LHCN-M2 (cell line): ENCODE measurements at places on chromosomes 1 and 21. TPM values are rescaled to one million over a fixed set of nuclear protein-coding genes. Genes with fewer than 3 reads are reported as not detected.

DNA sequence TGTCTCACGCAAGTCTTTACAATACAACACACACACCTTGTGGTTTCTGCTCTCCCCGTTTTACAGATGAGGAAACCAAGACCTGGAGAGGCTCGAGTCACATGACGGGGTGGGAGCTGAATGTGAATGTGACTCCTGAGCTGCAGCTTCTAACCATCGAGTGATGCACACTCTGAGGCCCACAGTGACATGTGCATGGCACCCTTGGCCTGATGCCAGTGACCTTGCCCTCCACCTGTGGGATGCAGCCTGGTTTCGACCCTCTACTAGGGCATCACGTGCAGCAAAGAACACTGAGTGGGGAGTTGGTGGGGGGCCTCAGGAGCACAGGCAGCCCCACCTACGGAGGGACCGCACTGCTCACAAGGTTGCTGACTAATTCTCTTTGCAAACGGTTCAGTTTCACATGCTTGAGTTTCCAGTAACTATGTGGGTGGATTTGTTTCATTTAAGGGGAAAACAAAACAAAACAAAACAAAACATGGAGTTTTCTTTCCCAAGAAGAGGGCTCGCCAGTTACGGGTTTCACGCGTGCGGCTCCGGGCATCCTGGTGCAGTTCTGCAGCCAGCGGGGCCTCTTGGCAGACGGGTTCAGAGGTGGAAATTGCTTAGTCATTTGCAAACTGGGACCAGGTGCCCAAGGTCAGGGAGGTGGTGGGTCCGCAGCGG, 22.9 kb downstream of the SPSB1 start:
- DNase-seq = peak; percentile 68

GRCh38 chr1:92743221-92743620, 41.7 kb downstream of the EVI5 start:
- DNase-seq = no peak

DNA sequence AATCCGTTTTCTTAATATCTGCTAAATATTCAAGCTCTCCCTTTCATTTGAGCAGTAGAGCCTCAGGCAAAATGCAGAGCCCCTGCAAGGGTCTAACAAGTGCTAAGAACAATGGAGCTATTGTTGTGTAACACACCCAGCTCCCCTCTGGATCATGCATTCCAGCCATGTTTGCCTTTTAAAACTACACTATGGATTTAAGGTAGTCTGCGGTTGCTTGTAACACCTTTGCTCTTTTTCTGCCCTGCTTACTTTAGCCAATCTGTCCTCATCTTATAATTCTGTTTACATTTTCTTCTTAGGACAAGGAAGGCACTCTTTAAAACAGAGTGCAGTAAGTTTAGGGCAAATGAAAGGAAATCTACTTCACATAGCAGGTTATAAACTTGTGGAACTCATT, 60.0 kb upstream of the C1orf105 start:
- DNase-seq = no peak

- DNase-seq = no peak
Observed at GRCh38 chr1:119327094-119327449, 41.5 kb upstream of the HAO2 start.

DNA sequence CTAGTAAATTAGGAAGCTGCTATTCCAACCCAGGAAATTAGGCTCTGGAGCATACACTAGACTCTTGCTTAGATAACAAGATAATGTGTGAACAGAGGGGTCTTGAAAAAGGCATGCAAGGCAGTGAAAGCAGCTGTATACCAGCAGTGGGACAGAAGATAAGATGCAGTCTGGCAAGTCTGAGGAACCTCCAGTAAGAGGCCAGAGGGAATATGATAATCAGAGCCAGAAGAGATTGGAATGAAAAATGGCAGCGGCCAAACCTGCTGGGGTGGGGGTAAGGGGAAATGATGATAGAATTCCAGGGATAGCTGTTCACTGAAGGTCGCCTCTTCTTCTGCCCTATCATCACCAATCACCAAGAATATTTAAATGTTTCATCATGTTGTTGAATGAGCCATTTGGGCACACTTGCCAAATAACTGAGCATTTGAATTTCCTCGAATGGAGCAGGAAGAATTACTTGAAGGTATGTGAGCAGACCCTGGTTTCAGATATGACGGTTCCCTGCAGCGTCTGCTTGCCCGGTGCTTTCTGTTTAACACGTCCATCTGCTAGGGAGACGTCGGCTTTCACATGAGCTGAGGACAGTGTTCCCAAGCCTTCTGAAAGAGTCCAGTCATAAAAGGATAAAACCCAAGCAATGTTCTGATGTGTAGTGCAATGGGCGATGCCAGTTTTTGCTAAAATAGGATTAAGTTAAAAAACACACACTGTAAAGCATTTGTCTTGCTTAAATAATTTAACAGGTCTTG, 173.3 kb downstream of the RWDD3 start:
- no peak for DNase-seq

Gene VSIG8
- not detected in 2 replicates for total RNA-seq

DNA sequence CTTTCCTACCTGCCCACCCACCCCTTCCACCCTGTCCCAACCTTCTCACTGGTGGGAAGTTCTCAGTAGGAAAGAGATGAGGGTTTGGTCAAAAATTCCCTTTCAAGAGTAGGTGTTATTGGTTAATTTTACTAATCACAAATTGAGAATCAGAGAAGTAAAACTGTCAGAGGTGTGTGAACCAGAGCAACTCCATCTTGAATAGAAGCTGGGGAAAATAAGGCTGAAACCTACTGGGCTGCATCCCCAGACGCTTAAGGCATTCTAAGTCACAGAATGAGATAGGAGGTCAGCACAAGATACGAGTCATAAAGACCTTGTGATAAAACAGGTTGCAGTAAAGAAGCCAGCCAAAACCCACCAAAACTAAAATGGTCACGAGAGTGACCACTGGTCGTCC, 11.5 kb downstream of the PLA2G2D start:
- no peak for DNase-seq

DNA sequence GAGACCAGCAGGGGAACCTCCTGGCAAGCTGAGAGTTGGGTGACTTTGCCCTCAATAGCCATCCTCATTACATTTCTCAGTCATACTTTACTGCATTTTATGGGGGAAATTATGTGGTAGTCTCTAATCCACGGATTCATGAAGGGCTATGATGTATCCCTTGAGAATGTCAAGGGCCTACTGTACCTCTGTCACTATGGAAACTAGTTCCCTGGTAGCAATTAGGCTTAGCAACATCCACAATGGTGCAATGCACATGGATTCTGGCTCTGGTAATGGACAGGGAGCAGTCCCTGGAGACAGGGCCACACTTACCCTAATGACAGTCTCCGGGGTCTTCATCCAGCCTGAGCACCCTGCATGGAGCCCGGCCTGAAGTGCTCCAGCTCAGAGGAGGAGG, 26.5 kb downstream of the LRRN2 start:
- DNase-seq = peak; percentile 4

GRCh38 chr1:101945884-101946283, 50.8 kb downstream of the OLFM3 start:
- no peak for DNase-seq

- DNase-seq = peak; percentile 93
Observed at GRCh38 chr1:165871311-165872067, 44.1 kb downstream of the UCK2 start.

Gene FCMR
- not detected in 2 replicates for total RNA-seq

GRCh38 chr1:187877220-187877619, 1048.5 kb downstream of the PLA2G4A start:
- DNase-seq = no peak

- DNase-seq = no peak
Observed at GRCh38 chr1:97634758-97635157, 286.1 kb downstream of the DPYD start.

DNA sequence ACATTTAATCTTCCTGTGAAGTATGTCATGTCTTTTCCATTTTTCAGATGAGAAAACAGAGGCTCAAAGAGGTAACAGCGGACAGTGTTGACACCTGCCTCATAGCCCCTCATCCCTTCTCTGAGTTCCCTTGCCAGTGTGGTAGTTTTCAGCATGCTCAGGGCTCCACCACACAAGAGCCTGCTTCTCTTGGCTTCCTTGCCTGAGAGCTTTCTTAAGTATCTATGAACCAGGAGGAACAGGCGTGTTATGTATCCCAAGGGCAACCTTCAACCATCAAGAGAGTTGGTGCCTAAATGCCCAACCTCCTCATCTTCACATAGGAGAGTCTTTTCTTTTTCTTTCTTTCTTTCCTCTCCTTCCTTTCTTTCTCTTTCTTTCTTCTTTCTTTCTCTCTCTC, 5.9 kb upstream of the PAFAH2 start:
- no peak for DNase-seq

DNA sequence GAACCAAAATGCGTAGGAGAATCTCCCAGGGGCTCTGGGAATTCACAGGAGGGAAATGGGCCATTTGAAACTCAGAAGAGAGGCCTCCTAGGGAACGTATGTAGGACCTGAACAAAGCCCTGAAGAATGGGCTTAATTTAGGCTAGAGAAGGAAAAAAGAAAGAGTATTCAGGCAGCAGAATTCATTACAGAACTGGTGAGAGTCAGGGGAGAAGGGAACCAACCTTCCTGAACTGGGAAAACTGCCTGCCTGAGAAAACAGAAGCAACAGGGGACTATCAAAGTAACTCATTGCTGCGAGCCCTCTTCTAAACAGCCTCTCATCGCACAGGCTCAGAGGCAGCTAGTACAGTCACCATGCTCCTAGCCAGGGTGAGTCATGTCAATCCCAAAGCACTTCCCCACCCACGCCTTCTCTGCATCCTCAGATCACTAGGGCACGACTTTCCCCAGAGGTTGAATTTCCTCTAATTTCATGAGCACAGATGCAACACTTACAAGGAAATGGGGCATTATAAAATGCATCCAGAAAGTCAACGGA, 98.1 kb downstream of the ADSS2 start:
- peak; percentile 98 for DNase-seq

- DNase-seq = no peak
Observed at GRCh38 chr1:203300441-203301330, 4.6 kb upstream of the BTG2 start.

Gene NPL
- total RNA-seq = 3.2 and 4.2 TPM in 2 replicates

DNA sequence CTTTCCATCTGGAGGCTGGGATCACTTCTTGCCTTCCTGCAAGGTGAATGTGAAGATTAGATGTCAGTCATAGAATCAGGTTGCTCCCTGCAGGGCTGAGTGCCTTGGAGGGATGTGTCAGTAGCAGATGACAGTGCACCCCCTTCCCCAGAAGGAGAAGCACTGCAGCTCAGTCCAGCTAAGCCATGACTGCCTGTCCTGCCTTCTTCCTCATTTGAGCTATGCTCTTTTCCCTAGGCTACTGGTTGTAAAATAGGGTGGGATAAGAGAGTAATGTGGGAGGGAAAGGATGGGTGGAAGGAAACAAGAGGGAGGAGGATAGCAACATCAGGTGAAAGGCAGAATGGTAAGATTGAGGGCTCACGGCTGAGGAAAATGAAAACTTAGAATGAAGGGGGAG, 11.1 kb upstream of the FABP3 start:
- DNase-seq = no peak

Gene LCE2A
- total RNA-seq = not detected in 2 replicates

DNA sequence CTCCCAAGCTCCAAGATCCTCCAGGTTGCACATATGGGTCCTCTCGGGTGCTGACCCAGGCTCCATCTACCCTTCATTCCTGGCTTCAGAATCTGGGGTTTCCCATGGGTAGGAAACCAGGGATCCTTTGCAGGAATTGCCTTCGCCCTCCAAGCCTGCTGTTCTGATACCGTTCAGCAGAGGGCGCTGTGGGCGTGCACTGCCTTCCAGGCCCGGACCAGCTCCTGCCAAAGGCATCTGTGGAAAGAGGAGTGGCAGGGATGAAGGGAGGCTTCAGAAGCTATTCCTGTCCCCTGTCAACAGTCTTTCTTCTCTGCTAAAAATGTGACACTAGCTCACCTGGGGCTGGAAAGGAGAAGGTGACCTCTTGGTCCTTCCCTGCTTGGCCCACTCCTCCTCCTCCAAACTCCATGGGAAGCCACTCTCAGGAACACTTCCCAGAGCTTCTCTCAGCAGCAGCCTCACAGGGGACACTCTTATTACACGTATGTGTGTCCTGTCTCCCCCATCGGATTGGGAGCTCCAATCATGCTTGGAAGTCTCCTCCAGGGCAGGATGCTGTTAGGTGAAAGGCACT, 71.2 kb downstream of the VWA5B1 start:
- DNase-seq = peak; percentile 50

DNA sequence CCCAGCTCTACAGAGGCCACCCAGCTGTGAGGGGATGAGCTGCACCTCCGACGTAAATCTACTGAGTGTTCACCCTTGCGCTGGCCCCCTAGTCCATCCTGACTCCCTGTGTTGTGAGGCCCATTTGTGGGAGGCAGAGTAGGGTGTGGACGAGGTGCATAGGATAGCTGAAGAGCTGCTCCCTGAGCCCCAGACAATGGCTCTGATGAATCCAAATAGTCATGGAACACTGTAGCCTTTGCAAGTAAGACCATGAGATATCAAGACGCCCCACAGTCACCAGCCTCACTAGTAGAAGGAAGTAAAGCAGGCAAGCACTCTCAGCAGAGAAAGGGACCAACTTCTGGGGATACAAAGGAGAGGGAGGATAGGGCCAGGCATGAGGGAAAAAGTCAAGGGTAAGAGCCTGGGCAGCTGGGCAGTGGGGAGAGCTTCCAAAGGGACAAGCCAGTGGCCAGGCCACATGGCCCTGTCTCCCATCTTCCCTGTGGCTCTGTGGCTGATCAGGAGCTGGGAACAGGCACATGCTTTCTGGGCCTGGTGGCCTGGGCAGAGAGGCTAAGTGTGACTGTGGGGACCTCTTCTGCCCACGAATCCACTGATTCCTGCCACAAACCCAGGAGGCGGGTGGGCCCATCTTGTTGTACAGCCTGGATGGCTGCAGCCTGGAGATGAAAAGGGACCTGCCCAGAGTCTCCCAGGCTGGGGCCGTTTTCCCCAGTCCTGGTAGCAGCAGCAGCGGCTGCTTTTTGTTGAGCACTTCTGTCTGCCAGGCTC, 55.5 kb upstream of the EPS8L3 start:
- no peak for DNase-seq

- DNase-seq = peak; percentile 30
Observed at GRCh38 chr1:192159781-192160180, 1.5 kb downstream of the RGS18 start.

- DNase-seq = no peak
Observed at GRCh38 chr1:85599076-85599491, 18.5 kb downstream of the CCN1 start.

Gene SPATA46
- not detected in 2 replicates for total RNA-seq

GRCh38 chr1:28582248-28582615, 9.8 kb upstream of the RAB42 start:
- no peak for DNase-seq

DNA sequence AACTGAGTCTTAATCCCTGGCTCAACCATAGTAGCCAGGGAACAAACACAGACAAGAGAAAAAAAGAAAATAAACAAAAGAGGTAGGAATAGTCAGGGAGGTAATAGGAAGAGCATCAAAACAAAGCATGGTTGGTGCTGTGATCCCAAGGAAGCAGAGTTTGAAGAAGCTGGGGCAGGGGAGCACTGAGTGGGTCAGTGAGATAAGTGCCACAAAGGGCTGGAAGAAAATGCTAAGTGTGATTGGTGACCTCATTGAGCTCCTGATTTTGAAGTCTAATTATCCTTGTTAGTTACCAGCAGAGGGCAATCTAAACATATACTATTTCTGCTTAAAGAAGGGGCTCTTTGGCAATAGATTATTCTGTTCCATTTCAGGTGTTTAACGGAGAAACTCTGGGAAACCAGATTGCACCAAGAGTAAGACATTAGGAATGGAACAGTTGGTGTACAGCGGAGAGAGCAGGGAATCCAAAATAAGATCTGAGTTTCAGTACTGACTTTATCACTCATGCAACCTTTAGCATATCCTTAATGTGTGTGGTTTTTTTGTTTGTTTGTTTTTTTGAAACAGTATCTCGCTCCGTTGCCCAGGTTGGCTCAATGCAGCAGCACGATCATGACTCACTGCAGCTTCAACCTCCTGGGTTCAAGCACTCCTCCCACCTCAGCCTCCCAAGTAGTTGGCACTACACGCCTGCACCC, 30.7 kb upstream of the KIAA1614 start:
- DNase-seq = peak; percentile 45

- DNase-seq = no peak
Observed at GRCh38 chr1:115827452-115828044, 13.4 kb downstream of the NHLH2 start.
